NCI-H2227 treated with DMSO at 0.1 percent for 48 hours (cell line): ENCODE measurements at places on chromosomes 1 and 21.

- no peak for DNase-seq
Observed at GRCh38 chr1:195466639-195467038, 1141.6 kb downstream of the KCNT2 start.

DNA sequence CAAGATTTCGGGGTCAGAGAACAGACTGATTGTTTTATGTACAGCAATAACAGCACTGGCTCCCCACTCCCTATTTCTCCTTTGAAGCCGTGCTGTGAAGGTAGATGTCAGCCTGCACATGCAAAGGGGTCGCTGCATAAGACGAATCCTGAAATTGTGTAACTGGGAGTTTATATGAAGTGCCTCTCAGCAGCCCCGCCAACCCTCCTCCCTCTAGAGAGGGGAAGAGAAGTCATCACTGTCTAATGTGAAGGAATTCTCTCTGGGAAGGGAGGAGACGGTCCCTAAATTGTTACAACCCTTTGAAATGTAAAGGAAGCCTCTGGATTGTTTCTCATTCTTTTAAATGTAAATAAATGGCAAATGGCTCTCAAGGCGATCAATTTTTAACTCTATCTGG, 545.3 kb downstream of the PLA2G4A start:
- DNase-seq, result no peak

DNA sequence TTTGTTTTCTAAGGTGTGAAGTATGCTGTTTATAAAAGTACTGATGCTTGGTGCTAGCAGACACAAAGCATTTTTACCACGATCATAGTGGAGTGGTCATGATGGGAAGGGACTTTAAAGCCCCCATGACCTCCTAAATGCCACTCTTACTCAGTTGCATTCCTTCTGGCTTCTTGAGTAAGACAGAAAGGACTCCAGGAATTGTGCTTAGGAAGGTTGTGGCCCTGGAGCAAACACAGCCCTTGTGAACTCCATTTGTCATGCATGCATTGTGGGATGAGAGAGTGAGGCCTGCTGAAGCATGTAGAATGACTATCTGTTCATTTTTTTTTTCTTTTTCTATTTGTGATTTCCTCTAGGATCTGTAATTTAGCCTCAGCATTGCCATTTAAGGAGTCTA, 34.2 kb downstream of the AK5 start:
- DNase-seq, result no peak

DNA sequence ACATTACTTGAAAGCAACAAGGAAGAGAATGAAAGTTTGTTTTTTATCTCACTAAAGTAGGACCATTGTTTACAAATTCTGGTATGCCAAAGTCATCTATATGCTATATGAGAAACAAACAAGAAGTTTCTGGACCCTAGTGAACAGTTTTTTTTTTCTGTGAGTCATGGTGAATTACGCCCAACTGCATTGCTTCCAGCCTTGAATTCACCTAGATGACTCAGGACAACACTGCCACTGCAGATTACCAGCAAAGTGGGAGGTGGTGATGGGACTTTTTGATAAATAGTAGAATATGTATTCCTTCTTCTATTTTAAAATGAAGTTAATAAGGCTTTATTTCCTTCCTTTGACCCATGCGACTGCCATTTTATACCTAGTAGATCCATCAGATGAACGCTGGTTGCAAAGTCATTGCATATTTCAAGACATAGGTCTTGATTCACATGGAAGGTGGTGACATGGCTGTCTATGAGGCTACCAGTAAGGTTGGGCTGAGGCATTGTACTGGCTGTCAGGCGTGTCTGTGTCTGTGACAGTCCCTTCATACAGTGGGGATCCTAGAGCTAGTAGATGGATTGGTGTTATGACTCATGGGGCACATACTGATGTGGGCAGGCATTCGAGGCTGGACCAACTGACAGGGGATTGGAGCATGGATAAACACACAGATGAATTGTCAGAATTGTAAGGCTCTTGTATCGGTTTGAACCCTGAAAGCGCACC, 49.1 kb upstream of the APOBEC4 start:
- DNase-seq, result no peak

- DNase-seq, result no peak
Observed at GRCh38 chr1:12600335-12600734, 17.7 kb downstream of the DHRS3 start.

GRCh38 chr1:40988280-40988679, 8.8 kb downstream of the CTPS1 start:
- no peak for DNase-seq
